Liver (tissue), 10 donors: ENCODE measurements at places on chromosomes 1 and 21. TPM values are rescaled to one million over a fixed set of nuclear protein-coding genes. Genes with fewer than 3 reads are reported as not detected.

C1orf94 gene
- not detected for total RNA-seq

TGFB2 gene
- 0.51 TPM for total RNA-seq

ORC1 gene
- total RNA-seq = 16.6 TPM

KRTAP7-1 gene
- not detected for total RNA-seq

APOBEC4 gene
- not detected for total RNA-seq

VWA5B1 gene
- total RNA-seq = not detected

TBX19 gene
- total RNA-seq = 0.33 TPM

DNA sequence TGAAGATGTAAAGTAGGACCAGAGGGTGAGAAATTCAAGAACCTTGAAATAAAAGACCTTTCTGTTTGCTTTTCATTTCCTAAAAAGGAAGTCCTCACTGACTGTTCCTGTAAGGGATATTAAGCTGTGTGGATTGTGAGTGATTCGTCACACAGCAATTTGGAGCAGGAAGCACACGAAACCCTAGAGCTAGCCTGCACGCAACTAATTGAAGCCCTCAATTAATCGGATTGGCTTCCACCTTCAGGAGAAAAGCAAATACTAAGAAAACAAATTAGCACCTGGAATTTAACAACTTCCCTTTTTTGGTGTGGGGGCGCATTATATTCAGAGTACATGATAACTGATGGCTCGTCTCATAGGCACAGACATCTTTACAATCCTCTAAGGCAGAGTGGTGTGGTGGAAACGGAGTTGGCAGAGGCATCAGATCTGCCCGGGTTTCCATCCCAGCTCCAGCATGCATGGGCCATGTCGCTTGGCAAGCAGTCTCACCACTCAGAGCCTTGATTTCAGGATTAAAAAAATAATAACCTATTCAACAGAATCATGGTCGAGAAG lies 95.2 kb downstream of the KCNJ15 start:
- DNase-seq = no peak

GRCh38 chr1:58620926-58621325 lies 43.9 kb upstream of the TACSTD2 start:
- no peak for DNase-seq

- DNase-seq = no peak
These were observed 1.5 kb upstream of the CD48 start for GRCh38 chr1:160713161-160713560.

DNA sequence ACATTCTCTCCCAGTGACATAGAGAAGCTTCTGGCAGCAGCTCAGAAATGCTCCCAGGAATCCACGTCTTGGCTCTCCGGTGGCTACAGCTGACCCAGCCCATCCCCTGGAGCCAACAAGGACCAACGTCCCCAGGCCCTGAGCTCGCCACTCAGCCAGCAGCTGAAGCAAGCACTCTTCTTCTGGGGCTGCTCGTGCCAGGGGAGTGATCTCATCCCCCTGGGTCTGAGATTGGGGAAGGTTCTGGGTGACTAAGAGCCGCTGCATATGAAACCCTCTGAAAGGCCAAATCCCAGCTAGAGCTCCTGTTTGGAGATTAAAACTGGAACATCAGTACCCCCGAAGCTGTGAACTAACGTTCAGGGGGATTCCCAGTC lies 487.9 kb downstream of the NPHP4 start:
- no peak for DNase-seq

DNA sequence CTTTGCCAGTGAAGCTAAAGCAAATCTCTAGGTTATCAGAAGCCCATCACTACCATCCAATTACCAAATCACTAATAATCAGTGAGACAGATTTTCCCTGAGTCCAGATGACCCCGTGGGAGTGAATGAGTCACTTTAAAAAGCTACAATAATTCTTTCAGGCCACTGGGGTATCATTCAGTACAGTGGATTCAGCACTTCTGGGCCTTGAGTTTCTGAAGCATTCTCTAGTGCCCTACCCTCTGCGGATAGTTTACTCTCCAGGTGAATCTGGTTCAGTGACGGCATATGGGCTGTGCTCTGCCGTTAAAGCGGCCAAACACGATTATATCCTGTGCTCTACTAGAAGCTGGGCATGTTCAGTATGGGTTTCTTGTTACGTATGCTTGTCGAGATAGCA lies 26.1 kb downstream of the NR5A2 start:
- DNase-seq = no peak

- DNase-seq = no peak
These were observed 59.2 kb downstream of the TBX15 start for GRCh38 chr1:118928739-118929554.

GRCh38 chr1:89166705-89167104 lies 9.1 kb downstream of the GBP7 start:
- DNase-seq = no peak

- peak; percentile 66 for DNase-seq
These were observed 85.7 kb downstream of the BRINP2 start for GRCh38 chr1:177256153-177257075.
